ENCODE measurements at places on chromosomes 16 and 17.

DNA sequence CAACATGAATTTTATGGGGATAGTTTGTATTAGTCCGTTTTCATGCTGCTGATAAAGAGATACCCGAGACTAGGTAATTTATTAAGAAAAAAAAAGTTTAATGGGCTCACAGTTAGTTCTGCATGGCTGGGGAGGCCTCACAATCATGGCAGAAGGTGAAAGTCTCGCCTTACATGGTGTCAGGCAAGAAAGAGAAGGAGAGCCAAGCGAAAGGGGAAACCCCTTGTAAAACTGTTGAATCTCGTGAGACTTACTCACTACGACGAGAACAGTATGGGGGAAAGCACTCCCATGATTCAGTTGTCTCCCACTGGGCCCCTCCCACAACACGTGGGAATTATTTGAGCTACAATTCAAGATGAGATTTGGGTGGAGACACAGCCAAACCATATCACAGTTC, 181.5 kb downstream of the PRKCA start:
- DNase-seq = no peak

GRCh38 chr17:40056379-40057015, 2.3 kb upstream of the MED24 start:
- no peak for DNase-seq

DNA sequence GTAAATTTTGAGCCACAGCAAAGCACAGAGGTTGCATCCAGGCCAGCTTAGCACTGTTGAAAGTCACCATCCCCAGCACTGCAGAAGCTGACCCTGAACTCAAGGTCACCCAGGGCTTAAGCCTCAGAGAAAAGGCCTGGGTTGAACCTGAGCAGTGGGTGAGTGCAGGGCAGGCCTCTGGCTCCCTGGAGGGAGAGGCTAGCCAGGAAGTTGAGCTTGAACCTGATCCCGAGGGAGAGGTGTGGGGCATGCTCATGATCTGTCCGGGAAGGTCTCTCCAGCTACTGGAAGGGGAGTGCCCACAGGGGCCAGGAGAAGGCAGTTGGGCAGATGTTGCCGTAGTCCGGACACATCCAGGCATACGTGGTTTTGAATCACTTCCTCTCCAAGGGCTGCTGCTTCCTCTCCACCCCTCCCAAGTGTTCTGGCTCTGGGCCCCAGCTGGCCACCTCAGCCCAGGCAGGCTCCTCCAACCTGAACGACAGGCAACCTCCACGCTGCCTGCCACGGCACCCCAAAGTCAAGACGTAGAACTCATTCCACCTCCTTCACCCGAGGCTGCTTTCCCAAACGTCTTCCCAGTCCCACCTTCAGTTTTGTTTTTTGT, 18.4 kb downstream of the CARHSP1 start:
- no peak for DNase-seq

- no peak for DNase-seq
Observed at GRCh38 chr17:73357981-73358380, 46.2 kb upstream of the CDC42EP4 start.

DNA sequence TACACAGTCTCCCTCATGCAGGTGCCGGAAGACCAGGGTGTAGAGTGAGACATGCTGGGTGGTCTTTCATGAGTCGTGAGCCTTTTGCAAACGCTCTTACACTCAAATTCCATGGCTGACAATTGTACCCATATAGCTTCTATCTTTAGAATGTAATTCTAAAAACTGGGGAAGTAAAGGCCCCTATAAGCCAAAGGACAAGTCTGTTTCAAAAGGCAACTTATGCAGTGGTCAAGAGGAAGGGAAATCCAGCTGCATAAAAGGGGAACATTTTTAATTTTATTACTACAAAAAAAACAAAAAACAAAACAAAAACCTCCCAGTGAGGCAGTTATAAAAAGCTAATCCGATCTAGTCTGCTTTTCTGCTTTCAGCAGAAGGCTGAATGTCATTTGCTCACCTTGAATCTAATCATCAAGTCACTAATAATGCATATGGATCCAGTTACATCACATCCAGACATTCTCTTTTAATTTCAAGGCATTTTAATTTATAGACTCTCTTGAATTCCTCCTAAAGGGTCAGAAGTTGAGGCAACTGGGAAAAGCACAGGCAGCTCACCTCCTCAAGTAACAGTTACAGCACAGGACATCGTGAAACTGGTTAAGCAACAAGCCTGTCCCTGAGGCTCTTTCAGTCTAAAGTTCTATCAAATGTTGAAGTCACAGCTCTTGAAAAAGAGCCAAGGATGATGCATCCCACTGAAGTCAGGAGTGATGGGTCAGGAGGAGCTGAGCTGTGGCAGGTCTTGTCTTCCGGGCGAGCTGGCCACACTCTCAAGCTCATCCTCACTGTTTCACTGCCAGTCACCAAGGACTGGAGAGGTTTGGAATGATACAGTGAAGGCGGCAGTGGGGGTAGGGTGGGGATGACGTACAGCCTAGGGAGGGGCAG, 99.7 kb downstream of the VPS53 start:
- no peak for DNase-seq

DNA sequence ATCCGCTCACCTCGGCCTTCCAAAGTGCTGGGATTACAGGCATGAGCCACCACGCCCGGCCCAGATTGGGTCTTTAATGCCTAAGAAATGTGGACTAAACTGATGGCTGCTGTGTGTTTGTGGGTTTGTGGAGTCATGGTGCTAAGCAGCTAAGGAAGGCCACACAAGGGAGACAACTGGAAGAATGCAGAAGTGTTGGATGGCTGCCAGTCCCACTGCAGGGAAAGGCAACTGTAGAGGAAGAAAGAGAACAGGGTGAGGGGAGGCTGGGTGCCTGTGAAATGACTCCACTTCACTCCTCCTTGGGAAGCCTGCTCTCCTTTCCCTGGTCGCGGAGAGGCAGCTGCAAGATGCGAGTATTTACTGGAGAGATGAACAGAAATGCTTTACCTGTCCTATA, 23.5 kb upstream of the SIAH1 start:
- no peak for DNase-seq

- DNase-seq = no peak
Observed at GRCh38 chr17:60749050-60749449, 71.4 kb downstream of the BCAS3 start.

- peak; percentile 32 for DNase-seq
Observed at GRCh38 chr17:81345228-81346089, 49.8 kb upstream of the BAHCC1 start.

GRCh38 chr17:77842528-77843147, 115.9 kb upstream of the TNRC6C start:
- DNase-seq = no peak

GRCh38 chr17:80492343-80493136, 16.1 kb upstream of the NPTX1 start:
- no peak for DNase-seq

DNA sequence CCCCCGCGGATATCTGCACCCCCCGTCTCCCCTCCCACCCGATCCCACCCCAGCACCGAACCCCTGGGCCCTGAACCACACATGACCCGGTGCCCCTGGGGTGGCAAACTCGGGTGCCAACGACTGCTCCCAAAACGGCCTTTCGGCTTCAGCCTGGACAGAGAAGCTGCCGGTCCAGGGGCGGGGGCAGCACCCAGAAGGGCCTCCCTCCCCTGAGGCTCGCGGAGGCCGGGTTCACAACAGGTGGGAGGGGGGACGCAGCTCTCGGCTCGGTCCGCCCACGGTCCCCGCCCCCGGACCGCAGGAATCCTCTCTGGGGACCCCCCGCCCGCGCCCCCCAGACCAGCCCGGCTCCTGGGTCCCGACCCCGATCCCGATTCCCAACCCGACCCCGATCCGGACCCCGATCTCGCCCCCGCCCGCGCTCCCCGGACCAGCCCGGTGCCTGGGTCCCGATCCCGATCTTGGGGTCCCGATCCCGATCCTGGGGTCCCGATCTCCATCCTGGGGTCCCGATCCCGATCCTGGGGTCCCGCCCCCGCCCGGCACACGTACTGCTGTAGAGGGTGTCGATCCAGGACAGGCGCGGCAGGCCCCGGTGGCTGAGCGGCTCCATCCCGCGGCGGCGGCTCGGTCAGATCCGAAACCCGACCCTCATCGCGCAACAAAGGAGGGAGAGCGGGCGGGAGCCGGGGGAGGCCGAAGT, 516 bp downstream of the ABR start:
- no peak for DNase-seq

- no peak for DNase-seq
Observed at GRCh38 chr17:77570565-77570898, 388.0 kb upstream of the TNRC6C start.

GRCh38 chr17:79937391-79938335, 98.0 kb downstream of the TBC1D16 start:
- DNase-seq = no peak

GRCh38 chr17:56038131-56038530, 115.1 kb upstream of the ANKFN1 start:
- DNase-seq = no peak

DNA sequence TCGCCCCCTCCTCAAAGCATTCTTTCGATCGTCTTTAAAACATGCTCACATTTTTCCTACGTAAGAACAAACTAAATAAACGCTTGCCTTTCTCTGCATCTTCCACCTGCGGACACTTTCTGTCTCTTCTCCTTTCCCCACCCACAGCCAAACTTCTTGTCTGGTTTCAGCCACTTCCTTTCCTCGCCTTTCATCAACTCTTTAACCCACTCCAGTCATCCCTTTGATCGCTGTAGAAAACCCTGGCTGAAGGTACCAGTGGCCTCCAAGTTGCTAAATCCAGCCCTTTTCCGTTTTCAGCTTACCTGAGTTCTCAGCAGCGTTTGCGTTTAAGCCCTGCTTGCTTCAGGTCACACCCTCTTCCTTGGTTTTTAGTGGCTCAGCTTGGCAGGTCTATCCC, 483 bp downstream of the RPA1 start:
- peak; percentile 4 for DNase-seq

DNA sequence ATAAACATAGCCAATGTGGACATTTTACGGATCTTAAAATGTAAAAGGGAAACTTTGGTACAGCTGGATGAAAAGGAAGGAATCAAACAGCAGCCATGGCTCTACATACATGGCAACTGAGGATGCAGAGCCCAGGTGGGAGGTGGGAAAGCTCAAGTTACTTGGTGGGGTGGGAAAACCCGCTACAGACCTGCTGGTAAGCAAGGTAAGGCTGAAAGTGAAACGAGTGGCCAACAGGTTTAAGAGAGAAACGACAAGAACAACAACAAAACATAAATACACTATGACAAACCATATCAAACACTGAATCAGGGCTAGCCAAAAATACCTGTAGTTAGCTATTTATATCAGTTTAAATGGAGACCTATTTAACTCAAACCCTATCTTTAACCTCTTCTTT, 185.3 kb downstream of the CEP112 start:
- no peak for DNase-seq

DNA sequence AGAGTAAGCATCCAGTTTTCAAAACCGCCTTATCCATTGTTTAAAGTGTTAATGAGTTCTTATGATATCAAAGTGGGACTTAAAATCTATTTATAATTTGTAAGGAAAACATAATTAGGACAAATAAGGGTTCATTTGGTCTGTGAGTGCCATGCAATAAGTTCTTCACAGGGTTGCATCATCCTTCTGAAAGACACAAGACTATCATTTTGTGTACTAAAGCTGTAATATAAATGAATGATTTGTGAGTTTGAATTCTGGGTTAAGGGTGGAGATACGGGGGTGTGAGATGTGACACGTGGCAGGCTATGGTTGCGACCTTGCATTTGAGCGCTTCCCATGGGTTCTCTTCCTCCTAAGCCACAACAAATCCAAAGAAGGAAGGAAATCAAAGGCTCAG, 6.8 kb downstream of the GAN start:
- no peak for DNase-seq

DNA sequence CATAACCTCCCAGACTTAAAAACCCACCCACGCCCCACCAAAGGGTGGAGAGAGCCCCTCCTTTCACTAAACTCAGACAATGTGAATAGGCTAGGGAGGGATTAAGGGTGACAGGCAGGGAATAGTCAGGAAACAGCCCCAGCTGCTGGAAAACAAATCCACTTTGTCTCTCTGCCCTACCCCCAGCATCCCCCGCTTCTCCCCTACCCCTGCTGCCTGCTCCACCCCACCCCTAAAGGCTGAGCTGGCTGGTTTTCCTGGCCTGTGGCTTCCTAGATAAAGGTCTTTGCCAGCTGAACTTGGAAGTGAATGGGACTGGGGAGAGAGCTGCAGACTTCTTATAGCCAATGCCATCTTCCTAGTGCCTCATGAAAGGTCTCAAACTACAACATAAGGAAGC, 15.0 kb downstream of the CAVIN1 start:
- DNase-seq = no peak

DNA sequence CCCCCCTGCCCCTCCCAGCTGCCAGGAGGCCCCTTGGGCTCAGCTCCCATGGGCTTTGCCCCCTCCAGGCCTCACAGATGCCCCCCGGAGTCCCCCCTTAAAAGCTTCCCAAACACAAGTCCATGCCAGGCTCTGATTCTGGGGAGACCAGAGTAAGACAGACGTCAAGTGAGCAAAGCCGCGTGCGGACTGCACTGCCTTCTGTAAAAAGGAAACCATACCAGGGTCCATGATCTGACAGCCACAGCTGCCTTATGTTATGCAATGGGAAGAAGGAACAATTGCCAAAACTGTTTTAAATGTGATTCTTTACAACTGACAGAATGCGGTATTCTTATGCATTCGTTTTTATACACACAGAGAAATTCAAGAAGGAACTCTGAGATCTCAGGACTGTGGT, 17.9 kb upstream of the HEXD start:
- no peak for DNase-seq

- no peak for DNase-seq
Observed at GRCh38 chr16:24440306-24440705, 99.1 kb upstream of the RBBP6 start.

DNA sequence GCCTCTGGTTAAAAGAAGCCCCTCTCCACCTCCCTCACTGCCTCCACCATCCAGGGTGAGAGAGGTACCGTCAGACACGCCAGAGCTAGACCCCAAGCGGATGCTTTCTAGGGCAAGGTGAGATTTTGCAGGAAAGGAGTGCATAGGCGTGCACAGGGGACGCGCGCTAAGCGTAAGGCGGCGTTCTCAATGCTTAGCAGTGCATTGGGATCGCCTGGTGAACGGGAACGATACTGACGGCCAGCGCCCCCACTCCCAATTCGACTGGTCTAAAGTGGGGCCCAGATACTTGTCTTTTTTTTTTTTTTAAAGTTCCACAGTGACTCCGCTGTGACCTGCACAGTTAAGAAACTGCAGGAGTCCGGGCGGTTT, 57.9 kb upstream of the CREBBP start:
- DNase-seq = no peak

DNA sequence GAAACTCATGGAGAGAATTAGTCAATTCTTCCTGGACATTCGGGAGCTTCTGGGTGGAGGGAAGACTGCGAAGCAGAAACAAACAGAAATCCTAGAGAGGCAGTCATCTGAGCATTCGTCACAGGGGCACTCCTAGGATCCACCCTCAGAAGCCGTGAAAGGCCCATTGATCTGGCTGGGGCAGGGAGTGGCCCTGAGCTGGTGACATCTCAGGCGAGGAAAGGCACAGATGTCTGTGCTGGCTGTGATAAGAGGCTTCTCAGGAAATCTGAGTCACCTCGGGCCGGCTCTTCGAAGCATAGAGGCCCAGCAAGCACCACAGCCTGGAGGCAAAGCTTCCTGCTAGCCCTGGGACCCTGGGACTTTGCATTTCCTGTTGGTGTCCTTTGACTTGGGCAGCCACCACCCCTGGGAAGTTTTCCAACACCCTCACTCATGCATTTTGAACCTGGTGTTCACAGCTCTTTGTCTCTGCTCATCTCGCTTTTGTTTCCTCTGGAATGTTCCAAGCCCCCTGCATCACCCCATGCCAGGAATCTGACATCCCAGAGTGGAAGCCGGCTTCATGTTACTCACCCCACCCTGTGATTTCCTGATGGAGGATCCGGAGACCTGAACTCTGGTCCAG, 23.3 kb upstream of the CDRT4 start:
- DNase-seq = no peak
